Anterior cingulate cortex (tissue), 58 donors: ENCODE measurements at places on chromosomes 3 and 15.

- no peak for DNase-seq
Measured at GRCh38 chr3:108510496-108510895, at the start of gene MYH15. Gene MYH15, minus strand, starts transcription at chr3:108510596. Its CDS starts 66 bp downstream, at chr3:108510530.

DNA sequence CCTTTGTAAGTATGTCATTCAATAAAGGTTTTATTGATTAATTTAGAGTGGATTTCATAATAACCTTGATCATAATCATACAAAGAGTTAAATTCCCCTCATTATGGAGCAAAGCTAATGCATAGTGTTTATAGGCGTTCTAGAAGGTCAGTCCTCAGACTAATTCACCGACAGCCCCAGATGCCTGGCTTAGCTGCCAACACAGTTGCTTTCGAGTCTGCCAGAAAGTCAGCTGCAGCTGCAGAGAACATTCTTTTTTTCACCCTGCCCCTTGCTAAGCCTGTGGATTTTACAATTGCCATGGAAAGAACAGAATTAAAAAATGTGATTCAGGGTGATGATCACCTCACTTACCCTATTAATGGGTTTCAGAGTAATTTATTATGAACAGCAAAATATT lies 21.2 kb downstream of the CADM2 start:
- peak; percentile 42 for DNase-seq

DNA sequence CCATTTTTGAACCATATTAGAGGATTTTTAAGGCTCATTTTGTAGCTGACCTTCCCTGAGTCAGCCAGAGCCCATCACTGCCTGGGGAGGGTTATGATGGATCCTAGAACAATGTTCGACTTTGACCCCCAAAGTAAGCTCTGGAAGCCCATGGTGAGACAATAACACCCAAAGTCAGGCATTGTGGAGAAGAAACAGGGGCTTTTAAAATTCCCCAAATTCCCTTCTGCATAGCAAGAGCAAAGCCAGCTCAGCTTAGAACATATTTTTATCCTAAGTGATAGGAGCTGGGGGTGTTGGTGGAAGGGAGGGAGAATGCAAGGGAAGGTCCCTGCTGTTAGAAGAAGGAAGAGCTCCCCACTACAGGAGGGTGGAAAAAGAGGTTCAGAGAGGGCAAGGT lies 4.0 kb downstream of the ITGA11 start:
- DNase-seq = no peak

GRCh38 chr3:82137050-82137449 lies 375.6 kb upstream of the GBE1 start:
- no peak for DNase-seq

DNA sequence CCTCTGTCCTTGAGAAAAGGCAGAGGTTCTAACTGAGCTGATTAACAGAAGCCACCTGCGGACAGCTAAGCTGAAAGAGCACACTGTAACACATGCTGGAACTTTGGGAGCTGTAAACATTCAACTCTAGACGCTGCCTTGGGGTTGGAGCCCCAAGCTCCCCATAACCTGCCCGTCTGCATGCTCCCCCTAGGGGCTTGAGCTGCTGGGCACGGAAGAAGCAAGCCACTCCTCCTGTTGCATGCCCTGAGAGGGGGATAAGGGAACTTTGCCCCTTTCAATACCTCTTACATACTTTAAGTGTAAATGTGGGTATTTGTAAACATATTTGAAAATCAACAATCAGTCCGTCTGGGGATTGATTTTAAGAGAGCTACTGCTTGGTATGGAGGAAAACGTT lies 188.4 kb downstream of the ADAMTSL3 start:
- no peak for DNase-seq

DNA sequence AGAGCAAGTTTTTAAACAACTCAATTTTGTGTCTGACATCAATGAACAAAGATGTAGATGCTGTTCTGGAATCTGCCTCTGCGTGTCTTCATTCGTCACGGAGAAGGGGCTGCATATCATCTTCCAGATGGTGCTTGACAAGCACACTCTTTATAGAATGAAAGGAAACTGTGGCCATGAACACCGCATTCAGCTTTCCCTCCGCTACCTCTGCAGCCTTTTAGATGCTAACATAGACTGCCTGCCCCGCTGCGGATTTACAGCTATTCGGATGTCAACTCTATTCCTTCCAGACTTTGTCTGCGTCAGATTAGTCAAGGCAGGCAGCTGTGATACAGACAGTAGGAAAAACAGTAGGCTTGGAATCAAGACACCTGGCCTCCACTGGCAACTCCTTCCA lies 232.9 kb downstream of the TJP1 start:
- DNase-seq = no peak
